ENCODE measurements at places on chromosomes 16 and 17.

GRCh38 chr17:77664097-77664729 is 294.3 kb upstream of the TNRC6C start:
- DNase-seq: no peak

GRCh38 chr16:82364690-82365089 is 194.7 kb upstream of the MPHOSPH6 start:
- DNase-seq: no peak

GRCh38 chr16:7037495-7037894 is 295.1 kb upstream of the RBFOX1 start:
- no peak for DNase-seq

- DNase-seq: no peak
These were observed 332.8 kb downstream of the MAF start for GRCh38 chr16:79267781-79268180.

DNA sequence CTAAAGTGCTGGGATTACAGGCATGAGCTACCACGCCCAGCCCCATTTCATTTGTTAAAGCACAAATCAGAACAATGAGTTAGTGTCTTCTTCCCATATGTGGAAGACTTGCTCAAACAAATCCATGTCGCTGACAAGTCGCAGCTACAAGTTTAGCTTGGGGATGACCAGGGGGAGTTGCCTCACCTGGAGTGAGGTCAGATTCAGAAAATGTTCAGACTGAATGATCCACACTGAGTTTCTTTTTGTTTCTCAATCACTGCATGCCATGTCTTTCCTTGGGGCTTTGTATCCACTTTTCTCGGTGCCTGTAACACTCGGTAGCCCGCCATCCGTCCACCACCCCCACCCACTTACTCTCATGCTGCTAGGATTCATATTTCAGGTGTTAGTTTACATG is 437.3 kb upstream of the DYNLRB2 start:
- no peak for DNase-seq

GRCh38 chr16:11632455-11632939 is 35.8 kb upstream of the SNN start:
- no peak for DNase-seq

DNA sequence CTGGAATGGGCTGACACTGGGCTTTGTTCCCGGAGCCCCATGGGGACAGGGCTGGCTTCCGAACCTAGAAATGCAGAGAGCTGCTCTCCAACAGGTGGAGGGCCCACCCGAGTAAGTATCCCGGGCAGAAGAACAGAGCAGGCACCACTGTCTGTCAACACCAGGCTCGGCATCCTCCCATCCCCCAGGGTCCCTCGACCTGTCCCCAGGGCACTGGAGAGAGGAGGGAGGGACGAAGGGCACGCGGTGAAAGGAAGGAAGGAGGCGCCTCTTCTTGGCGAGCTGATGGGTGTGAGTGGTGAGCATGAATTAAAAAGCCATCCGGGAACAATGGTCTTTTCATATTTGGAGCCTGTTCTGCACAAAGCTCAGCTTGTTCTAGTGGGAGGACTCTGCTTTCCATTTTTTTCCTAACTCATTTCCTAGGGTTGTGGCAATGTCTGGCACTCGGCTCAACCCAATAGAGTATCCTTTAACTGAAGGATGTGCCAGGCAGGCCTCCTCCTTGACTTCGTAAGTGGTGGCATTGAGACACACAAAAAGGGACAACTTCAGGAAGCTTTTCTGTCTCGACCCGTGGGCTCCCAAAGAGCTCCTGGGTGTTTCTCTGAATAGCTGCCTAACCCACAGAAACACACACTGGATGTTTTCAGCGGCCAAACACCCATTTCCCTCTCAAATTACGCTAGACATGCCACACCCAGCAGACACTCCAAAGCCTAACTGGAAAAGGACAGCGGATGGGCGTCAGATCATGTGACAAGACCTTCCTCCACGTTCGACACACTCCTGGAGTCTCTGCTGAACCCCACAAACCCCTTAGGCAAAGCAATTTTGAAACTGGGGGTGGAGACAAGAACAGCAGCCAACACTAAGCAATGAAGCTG is 47.7 kb downstream of the ZFHX3 start:
- no peak for DNase-seq

- DNase-seq: no peak
These were observed 46.3 kb downstream of the PRKCA start for GRCh38 chr17:66348584-66349165.

DNA sequence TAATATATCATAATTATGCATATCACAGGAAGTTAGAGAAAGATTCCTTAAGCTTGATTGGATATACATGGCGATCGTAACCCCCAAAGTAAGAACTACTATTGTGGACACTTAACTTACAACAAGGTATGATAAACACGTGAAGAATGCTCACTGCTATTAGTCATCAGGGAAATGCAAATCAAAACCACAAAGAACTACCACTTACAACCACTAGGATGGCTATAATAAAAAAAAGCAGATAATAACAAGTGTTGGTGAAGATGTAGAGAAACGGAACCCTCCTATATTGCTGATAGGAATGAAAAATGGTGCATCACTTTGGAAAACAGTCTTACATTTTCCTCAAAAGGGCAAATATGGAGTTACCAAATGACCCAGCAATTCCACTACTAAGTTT is 265.9 kb downstream of the SLC39A11 start:
- no peak for DNase-seq

All from T follicular helper cell (primary cell).